T follicular helper cell (primary cell): ENCODE measurements at places on chromosomes 4 and X.

GRCh38 chr4:80989921-80990544 lies 40.5 kb upstream of the BMP3 start:
- DNase-seq = no peak

DNA sequence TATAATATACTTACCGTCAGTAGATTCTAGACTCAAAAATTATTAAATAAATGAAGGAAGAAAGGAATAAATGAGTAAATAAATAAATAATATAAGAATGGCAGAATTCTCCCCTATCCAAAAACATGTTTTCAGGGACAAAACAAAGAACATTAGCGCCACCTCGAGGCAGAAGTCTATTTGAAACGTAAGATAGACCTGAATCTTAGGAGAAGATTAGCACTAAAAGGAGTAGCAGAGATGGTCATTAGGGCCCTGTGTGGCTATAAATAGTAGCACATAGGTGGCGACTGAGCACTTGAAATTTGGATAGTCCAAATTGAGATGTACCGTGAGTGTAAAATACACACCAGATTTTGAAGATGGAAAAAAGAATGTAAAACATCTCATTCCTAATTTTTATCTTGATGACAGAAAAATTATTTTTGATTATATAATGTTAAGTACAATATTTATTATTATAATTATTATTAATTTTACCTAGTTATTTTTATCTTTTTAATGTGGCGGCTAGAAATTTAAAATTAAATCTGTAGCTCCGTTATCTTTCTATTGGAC lies 24.3 kb upstream of the SRD5A3 start:
- DNase-seq = peak; percentile 4

DNA sequence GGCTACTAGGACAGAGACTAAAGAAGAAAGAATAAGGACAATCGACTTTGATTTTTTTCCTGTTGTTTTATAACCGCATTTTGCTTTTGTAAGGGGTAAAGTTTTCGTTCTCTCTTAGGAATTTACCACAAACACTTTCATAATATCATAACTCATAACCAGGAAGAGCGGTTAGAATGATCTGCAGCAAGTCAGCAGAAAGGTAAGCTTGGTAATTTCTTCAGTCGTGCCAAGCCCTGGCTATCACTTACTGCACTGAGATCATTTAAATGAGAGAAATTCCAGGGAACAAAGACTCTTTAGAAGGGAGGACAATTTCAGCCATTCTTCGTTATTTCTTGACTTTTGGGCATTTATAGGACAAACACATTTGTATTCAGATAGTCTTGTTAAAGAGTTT lies 258.1 kb downstream of the UNC5C start:
- DNase-seq = no peak

- no peak for DNase-seq
Observed at GRCh38 chrX:149611623-149612175, 16.6 kb upstream of the HSFX2 start.

- DNase-seq = no peak
Observed at GRCh38 chr4:99723612-99724011, 66.0 kb upstream of the C4orf54 start.

DNA sequence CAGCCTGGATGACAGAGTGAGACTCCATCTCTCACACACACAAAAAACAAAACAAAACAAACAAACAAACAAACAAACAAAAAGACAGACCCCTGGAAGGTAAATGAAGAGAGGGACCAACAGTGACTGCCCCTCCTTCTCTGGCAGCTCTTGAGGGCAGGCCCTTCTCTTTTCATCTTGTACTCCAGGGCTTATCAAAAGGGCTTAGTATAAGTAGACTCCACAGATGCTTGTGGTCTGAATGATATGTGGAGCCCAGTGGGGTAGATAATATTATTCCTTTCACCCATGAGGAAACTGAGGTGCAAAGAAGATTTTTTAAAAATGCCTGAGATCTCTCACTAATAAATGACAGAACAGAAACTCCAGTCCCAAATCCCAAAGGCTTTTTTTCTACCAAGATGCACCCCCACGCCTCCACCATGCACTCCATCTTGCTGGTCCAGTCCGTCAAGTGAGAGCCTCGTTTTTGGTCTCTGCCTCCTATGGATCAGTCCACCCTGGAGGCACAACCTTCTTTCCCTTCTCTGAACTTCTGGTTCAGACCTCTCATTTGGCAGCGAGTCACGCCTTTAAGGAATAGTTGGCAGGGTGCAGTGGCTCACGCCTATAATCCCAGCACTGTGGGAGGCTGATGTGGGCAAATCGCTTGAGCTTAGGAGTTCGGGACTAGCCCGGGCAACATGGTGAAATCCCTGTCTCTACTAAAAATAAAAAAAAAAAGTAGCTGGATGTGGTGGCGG lies 17.0 kb upstream of the CHRNA9 start:
- no peak for DNase-seq

- DNase-seq = no peak
Observed at GRCh38 chrX:155144926-155145325, 71.3 kb upstream of the VBP1 start.

GRCh38 chrX:44570522-44570921 lies 27.9 kb upstream of the FUNDC1 start:
- no peak for DNase-seq

- no peak for DNase-seq
Observed at GRCh38 chr4:133799717-133800315, 401.8 kb downstream of the PABPC4L start.

DNA sequence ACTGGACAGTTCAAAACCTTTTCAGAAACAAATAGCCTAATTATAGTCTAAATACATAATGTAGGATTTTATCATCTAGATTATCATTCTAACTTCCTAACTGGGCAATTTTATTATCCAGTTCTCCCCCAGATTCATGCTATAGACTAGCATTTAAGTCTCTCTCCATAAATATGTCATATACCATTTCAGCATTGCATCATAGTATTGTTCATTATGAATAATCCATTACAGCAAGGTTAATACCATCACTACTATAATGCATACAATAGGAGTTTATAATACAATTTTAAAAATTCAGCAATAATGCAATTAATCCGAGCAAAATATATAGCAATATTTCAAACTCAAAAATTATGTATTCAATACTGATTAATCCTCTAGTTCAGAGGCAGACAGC lies 77.4 kb downstream of the PDGFC start:
- DNase-seq = no peak

DNA sequence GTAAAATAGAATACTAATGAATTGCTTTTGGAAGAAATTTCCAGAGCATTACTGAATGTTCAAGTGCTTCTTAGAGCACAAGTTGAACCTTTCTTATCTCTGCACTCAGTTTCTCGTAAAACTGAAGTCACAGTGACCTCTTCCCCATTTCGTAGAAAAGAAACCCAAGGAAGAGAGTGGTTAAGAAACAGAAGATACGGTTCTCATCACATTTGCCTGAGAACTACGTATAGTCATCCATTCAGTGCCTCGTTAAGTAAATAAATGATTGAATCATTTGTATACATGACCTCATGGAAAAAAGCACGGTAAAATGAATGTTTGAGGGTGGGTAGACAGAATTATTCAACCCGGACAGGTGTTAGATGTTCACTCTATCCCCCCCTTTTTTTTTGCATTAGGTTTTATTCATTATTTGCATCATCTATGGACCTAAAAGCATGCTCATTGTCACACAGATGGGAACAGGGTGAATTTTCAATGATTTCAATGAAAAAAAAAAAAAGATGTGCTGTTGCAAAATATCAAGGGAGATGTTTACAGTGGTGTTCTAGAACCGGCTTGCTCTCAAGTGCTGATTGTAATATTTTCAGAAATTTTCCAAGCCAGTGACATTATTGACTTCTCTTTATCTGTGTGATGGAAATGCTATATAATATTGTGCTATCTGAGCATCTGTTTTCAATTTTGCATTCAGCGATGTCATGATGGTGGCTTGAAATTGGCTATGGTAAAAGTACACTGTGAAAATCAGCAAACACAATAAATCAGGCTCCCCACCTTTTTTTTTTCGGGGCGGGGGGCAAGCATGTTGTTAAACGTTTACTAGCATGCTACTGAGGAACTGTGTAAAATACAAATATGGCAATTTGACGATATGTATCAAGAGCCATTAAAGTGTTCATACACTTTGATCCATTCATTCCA lies 4.3 kb downstream of the RHOH start:
- DNase-seq = no peak

DNA sequence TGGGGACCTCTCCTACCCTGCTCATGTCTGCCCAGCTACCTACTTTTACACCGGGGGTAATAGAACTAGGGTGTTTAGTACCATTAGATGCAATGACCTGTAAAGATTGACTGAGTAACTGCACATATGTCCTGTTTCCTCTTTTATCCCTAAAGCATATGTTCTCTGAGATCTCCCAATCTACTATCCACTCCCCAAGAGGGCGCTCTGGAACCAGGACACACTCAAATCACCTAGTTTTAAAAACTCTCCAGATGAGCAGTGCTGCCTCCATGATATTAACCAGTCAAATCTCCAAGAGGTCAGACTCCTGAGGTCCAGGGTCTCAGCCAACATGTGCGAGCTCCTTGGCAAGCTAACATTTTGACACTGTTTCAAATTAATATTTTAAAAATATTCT lies 87.0 kb upstream of the TSPAN5 start:
- DNase-seq = no peak

- DNase-seq = no peak
Observed at GRCh38 chr4:147498031-147498660, 17.2 kb downstream of the EDNRA start.

- DNase-seq = no peak
Observed at GRCh38 chrX:112785344-112785743, 55.3 kb downstream of the AMOT start.

- no peak for DNase-seq
Observed at GRCh38 chr4:146646593-146647325, 8.1 kb downstream of the POU4F2 start.

DNA sequence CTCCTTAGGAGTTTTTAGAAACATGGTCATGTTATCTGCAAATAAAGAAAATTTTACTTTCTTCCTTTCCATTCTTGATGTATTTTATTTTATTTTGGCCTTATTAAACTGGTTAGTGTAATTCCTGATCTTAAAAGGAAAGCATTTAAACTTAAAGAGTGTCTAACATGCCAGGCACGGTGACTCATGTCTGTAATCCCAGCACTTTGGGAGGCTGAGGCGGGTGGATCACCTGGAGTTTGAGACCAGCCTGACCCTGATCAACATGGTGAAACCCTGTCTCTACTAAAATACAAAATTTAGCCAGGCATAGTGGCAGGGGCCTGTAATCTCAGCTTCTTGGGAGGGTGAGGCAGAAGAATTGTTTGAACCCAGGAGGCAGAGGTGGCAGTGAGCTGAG lies 281.3 kb downstream of the PTTG2 start:
- DNase-seq = no peak

GRCh38 chr4:72529148-72529822 lies 39.7 kb downstream of the ADAMTS3 start:
- no peak for DNase-seq

- no peak for DNase-seq
Observed at GRCh38 chr4:63578383-63578782, 830.9 kb downstream of the TECRL start.

DNA sequence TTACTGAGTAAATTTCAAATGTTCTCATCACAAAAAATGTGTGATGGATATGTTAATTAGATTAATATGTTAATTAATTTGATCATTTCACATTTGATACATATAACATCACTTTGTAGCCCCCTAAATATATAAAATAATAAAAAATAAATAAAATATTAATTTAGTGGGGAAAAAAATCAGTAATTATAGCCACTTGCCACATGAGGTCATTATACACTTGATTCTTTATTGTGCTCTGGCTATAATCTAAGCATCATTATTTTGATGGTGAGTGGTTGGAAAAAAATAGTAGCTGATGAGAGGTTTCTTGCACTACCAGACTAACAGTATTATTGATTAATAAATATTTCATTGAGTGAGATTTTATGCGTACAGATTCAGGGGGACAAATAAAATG lies 57.4 kb downstream of the DCK start:
- no peak for DNase-seq

DNA sequence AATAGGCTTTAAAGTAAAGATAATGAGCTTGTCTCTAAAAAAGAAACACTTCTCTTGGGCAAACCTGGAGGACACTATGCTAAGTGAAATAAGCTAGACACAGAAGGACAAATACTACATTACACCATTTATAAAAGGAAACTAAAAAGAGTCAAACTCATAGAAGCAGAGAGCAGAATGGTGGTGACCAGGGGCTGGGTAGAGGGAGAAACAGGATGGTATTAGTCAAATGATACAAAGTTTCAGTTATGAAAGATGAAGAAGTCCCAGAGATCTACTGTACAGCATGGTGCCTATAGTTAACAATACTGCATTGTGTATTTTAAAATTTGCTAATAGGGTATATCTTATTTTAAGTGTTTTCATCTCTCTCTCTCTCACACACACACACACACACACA lies 28.5 kb downstream of the ACSL4 start:
- no peak for DNase-seq

DNA sequence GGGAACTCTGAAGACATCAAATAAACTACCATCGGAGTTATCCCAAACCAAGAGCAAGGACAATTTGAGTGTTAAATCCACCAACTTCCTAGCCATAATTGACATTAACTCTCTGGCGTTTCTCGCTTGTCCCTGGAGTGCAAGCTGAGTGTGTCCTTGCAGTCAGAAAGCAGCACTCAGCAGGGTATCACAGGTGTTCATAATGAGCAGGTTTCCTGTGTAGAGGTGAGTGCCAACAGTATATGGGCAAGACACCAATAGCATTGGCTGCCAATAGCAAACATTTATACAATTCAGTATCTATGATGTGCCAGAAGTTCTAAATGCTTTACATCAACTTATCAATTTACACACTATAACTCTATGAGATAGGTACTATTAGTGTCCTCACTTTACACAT lies 11.2 kb downstream of the BLTP1 start:
- no peak for DNase-seq

DNA sequence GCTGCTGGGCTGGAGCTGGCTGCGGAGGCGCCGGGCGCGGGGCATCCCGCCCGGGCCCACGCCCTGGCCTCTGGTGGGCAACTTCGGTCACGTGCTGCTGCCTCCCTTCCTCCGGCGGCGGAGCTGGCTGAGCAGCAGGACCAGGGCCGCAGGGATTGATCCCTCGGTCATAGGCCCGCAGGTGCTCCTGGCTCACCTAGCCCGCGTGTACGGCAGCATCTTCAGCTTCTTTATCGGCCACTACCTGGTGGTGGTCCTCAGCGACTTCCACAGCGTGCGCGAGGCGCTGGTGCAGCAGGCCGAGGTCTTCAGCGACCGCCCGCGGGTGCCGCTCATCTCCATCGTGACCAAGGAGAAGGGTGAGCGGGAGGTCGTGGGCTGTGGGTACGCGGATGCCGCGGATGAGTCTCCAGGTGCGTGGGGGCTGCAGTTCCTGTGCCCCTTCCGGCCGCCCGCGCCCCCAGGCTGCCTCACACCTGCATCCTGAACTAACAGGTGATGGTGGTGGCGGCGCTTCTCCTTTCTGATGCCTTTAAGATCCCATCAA lies 499 bp downstream of the CYP2U1 start:
- DNase-seq = no peak

GRCh38 chr4:88949605-88950004 lies 107.4 kb downstream of the FAM13A start:
- no peak for DNase-seq
